ENCODE measurements at places on chromosomes 1 and 21.

GRCh38 chr1:241881440-241881839 is 33.4 kb downstream of the EXO1 start:
- no peak for DNase-seq

DNA sequence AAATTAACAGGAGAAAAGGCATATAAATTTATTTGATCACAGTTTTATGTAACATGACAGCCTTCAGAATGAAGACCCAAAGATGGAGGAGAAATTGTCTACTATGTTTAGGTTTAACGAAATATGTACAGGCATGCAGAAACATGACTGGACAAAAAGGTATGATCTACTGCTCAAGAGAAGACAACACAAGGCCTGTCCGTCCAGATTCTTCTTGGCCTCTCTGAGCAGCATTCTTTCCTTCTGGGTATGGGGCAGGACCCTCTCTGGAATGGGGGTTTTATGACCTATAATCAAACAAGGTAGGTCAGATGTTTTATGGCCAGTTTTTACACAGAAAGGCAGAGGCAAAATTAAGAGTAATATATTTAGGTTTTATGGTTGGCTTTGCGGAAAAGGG is 13.5 kb upstream of the SYNJ1 start:
- no peak for DNase-seq

GRCh38 chr1:160116283-160117147 is 956 bp downstream of the ATP1A2 start:
- DNase-seq, result no peak

DNA sequence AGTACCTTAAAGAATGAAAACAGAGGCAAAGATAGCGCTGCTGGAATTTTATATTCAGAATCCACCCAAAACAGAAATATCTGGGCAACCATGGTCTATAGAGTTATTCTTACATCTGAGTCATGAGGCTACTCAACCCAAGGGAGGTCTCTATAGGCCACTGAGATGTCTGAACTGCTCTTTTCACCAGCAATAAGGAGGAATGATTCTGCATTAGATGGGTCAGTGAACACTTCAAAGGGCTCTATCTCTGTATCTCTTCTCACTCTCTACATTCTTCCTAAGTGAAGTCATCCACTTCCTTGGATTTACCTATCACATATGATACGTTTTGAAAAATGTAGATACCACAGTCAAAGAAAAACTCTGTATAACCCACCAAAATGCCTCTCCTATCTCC is 90.2 kb upstream of the NGF start:
- DNase-seq, result no peak

DNA sequence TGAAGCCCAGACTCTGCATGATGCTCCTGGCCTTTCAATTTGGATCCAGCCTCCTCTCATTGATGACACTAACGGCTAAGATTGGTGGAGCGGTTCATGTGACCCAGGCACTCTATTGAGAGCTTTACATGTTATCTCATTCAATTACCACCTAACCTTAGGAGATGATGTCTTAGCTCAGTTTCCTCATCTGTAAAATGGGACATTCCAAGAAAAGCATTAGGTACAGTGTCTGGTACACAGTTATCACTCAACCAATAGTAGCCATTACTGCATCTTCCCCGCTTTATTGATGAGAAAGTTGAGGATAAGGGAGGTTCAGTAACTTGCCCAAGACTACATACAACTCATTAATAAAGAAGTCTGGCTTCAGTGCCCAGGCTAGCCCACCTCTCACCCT is 17.0 kb downstream of the HEYL start:
- no peak for DNase-seq

DNA sequence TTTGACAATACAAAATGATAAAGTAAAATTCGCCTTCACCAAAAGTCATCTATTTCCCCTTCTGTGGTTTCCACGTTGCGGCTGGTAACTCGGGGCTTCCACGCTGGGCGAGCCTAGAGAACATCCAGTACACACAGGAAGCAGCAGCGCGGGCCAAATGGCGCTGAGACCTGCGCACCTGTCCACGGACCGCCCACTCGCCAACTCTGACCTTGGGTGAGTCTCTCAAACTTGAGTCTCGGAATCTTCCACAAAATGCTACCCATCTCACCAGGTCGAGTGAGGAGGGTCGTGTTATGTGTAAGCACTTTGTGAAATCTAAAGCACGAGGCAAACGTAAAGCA is 820 bp upstream of the TTF2 start:
- peak; percentile 25 for DNase-seq

DNA sequence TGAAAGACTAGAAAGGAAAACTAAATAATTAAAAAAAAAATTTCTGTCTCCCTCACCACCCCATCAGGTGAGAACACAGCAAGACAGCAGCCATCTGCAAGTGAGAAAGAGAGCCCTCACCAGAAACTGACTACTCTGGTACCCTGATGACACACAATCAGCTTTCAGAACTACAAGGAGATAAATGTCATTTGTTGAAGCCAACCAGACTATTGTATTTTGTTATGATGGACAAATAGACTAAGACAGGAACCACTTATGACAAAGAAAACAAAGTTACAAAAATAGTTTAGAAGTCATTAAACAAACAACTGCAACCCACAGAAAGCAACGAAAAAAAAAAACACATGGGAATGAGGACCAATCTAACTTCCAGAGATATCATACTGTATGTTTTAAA is 98.3 kb downstream of the FAF1 start:
- no peak for DNase-seq

- no peak for DNase-seq
Measured at GRCh38 chr21:45836268-45836655, 145.3 kb upstream of the COL6A1 start.
